Stimulated activated CD4-positive, alpha-beta T cell treated with anti-CD3 and anti-CD28 coated beads, TNF-alpha, amount 100 ng/mL, for 1 hour (primary cell): ENCODE measurements at places on chromosomes 13 and 19.

- DNase-seq, result no peak
Measured at GRCh38 chr13:112905990-112906641, 62.9 kb upstream of the MCF2L start.

- no peak for DNase-seq
Measured at GRCh38 chr13:80083853-80084676, 256.9 kb downstream of the SPRY2 start.

DNA sequence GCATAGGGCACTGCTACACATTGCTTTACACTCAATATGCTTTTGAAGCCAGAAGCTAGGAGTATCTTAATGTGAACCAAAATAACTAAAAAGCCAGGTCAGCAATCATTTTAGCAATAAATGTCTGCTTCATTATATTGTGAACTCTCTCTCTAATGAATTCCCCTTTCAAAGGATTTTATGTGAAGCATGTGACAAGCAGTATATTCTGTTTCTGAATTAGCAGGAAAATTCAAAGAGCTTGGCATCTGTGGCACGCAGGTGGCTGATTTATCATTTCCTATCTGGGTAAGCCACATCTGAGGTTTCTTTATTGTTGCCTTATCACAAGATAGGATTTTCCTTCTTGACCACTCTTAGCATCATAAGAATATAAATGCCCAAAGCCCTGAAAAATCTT, 56.8 kb upstream of the KLF12 start:
- no peak for DNase-seq

- DNase-seq, result no peak
Measured at GRCh38 chr19:15404097-15404779, 14.6 kb downstream of the AKAP8L start.

DNA sequence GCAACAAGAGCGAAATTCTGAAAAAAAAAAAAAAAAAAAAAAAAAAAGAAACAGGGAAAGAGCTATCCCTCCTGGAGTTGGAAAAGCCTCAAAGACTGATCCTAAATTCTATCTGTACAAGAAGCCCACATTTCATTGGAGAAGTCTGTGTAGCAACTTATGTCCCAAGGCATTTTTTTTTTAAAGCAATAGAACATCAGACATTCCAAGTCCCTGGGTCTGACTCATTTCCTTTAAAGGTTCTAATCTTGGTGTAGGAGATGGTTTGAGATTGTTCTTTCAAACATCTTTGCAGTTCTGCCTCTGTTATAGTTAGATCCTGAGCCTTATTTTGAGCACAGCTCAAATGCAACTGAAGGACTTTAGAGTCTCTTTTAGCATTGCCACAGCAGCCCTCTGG, 706.5 kb upstream of the MIR17HG start:
- DNase-seq, result no peak

GRCh38 chr19:14536926-14537692, 7.7 kb downstream of the TECR start:
- DNase-seq, result no peak

DNA sequence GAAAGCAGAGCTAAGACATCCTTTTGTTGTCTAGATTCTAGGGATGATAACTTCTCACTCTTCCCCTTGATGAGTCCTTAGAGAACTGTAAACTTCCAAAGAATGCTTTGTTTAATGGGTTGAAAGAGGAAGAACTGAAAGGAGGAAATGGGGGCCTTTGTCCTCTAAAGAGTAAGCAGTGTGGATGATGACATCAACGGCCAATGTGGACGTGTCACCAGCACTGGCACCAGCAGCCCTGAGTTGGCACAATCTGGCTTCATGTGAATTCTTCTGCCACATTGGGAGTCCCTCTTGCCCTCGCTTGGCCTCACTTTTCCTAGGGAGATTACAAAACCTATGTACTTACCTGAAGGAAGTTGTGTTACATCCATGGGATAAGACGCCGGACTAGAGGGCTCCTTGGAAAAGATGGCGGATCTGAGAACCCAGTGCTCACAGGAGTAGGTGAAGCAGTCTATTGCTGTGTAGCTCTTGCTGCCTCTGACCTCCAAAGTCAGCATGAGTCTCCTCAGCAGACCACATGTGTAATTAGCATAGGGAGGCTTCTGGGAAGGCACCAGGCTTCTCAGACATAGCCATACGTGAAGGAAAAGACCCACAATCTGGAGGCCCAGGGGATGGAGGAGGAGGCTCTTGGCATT, 62.8 kb downstream of the RGCC start:
- no peak for DNase-seq

DNA sequence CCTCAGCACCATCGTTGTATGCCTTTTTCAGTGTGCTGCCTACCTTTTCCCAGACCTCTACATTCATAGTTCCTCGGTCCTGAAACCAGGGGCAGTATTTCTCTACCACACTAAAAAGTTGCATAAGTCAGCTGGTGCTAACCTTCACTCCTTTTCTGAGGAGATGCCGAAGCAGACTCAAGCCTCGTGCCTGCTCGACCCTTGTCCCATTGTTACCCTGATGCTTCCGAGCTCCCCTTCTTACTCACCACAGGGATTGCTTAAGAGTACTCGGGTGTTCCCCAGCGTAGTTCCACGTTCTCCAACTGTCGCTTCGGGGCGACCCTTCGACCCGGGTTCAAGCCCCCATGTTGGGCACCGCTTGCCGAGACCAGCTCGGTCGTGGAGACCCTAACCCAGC, 19.0 kb upstream of the IL17D start:
- DNase-seq, result no peak

- DNase-seq, result no peak
Measured at GRCh38 chr19:55687281-55688201, 12.5 kb downstream of the EPN1 start.

GRCh38 chr13:113086031-113086750, 19.4 kb upstream of the F7 start:
- DNase-seq, result no peak

DNA sequence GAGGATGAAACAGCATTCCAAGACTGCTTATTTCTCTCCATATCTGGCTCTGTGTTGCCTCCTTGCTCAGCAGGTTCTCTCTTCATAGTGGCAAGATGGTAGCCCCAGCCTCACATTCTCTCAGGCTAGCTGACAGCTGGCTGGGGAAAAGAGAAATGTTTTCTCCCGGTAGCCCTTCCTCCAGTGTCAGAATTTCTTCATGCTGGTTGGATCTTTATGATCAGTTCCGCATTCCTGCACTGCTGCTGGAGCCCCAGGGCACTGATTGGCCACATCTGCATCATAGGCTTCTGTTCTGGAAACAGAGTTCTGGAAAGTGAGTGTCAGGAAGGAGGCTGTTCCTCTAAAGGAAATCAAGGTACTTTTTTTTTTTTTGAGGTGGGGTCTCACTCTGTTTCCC, 24.6 kb downstream of the POP4 start:
- no peak for DNase-seq

GRCh38 chr19:38255383-38256014, 675 bp downstream of the PPP1R14A start:
- DNase-seq, result no peak

DNA sequence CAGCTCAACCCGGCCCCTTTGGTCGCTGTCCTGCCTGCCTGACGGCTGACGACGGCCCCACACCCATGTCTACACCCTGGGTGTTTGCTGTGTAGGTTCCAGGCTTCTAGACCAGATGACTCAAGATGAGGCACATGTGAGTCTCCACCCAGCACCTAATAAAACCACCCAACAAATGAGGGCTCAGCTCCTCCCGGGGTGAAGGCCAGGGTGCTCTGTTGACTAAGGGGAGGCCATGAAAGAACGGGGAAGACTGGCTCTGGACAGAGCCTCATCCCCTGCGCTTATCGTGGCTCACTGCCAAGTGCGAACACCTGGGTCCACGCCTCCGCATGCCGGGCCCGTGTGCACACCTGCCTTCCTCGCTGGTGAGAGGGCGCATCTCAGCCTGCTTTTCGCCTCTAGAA, 39.6 kb downstream of the COL4A2 start:
- no peak for DNase-seq

DNA sequence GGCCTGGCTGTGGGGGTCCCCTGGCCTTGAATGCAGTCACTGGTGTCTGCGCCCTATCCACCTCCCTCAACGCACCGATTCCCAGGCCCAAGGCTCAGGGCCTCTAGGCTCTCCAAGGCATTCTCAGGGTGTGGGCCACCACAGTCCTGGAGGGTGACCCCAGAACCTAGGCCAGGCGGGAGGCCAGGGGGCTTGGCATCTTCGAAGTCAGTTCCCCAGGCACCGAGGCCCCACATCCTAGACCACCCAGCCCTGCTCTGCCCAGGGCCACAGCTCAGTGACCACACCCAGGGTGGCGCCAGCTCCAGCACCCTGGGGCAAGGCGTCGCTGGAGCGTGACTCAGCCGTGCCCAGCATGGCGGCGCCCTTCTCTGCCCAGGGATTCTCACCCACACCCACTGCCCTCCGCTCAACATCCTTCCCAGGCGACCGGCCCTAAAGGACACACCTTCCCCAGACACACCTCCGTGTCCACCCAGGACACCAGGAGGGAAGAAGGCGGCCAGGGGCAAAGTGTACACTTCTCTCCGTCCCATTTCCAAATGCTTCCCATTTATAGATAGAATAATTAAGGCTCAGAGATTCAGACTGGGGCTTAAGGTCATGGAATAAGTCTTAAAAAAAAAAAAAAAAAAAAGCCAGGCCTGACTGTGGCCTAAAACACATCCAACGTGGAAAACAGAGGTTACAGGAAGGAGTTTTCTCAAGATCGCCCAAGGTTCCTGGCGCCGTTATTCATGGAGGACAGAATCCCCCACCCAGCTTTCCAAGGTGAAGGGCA, 36.4 kb upstream of the NANOS3 start:
- no peak for DNase-seq

GRCh38 chr19:39031368-39032062, 834 bp downstream of the FBXO27 start:
- DNase-seq, result peak; percentile 67

GRCh38 chr13:25722893-25723292, 328.9 kb downstream of the SHISA2 start:
- DNase-seq, result no peak

- DNase-seq, result no peak
Measured at GRCh38 chr13:50512474-50513299, 330.8 kb downstream of the DLEU7 start.

DNA sequence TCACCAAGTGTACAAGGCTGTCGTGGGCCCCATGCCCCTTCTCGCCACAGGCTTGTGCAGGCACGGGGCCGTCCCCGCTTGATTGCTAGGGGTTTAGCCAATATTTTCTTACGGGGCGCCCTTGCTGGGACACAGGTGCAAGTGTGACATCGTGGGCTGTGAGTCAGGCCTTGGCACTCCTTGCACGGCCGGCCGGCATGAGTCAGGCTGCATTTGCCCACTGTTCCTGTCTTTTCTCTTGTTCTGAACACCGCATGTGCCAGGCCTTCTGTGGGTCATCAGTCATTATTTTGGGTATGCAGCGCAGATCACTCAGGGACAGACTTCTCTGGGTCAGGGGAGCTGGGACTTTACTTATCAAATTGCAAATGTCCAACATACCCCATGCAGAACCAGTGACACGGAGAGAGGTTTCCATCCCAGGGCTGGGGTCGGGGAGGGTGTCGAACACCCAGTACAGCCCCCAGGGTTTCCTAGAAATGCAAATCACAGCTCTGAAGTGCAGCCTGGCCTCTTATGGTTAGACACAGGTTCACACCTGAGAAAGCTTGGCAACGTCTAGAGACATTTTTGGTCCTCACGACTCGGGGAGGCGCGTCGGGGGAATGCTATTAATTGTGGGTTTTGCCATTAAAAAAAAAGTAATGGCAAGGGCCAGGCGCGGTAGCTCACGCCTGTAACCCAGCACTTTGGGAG, 22.5 kb upstream of the KLF2 start:
- no peak for DNase-seq

GRCh38 chr19:51686171-51686570, 7.0 kb upstream of the SPACA6 start:
- DNase-seq, result no peak

DNA sequence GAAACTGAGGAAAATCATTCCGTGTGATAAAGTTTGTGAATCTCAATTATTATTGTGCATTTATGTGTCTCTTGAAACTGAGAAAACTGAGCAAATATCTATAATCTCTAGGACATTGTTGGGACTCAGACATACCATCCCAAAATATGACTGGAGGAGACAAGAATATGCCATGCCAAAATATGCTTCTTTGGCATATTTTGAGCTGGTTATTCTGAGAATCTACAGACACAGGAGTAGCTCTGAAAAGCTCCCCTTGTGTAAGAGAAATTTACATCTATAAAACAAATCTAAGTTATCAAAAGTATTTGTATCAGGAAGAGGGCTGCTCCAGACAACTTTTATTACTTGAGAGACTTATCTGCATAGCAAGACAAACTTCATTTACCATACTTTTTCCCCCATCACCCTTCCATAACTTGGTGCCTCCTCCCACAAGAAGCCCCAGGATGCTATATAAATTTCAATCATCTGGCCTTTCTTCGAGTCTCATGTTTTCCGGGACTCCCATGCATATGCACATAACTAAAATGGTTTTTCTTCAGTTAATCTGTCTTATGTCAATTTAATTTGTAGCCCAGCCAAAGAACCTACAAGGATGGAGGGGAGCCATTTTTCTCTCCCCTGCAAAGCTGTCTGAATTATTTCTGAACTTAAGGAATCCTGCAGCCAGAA, 28.6 kb upstream of the NDFIP2 start:
- no peak for DNase-seq

GRCh38 chr13:32545083-32545482, 6.5 kb upstream of the N4BP2L2 start:
- DNase-seq, result no peak

GRCh38 chr19:49882643-49883042, 5.1 kb downstream of the TBC1D17 start:
- no peak for DNase-seq

GRCh38 chr13:27919659-27919933, 204 bp upstream of the PDX1 start:
- DNase-seq, result no peak

- DNase-seq, result no peak
Measured at GRCh38 chr13:48579165-48579918, 46.5 kb upstream of the RCBTB2 start.

GRCh38 chr13:38705365-38705764, 18.5 kb downstream of the FREM2 start:
- no peak for DNase-seq

- DNase-seq, result no peak
Measured at GRCh38 chr13:46698014-46698413, 98.9 kb downstream of the ESD start.

DNA sequence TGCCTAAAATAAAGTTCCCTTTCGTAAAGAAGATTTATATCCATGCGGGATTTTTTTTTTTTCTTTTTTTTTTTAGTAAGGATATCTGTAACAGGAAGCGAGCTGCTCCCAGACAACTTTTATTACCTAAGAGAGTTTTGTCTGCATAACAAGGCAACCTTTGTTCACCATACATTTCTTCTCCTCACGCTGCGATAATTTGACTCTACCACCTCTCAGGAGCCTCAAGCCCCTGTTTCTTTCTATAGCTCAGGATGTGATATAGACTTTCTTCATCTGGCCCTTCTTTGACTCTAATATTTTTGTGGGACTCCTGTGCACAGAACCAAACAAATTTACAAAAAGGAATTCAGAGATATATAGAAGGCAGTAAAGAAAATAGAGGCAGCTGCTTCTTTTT, 1053.7 kb upstream of the SPRY2 start:
- no peak for DNase-seq

DNA sequence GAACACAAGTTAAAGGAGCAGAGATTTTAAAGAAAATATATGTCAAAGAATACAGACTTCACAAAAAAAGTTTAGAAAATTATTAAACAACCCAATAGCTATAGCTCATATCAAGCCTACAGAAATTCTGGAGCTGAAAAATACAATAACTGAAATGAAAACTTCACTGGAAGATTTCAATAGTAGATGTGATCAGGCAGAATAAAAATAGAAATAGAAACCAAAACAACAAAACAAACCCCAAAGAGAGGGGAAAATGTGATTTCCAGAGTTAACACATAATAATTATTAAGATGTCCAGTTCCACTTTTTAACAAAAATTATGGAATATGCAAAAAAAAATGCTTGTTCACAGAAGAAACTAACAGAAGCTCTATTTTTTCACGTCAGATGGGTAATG, 23.6 kb downstream of the LRRC63 start:
- DNase-seq, result no peak
